SK-MEL-5 (cell line): ENCODE measurements at places on chromosomes 11 and 22. TPM values are rescaled to one million over a fixed set of nuclear protein-coding genes. Genes with fewer than 3 reads are reported as not detected.

GRCh38 chr11:60995798-60996197 is 24.3 kb downstream of the CD6 start:
- no peak for DNase-seq

GRCh38 chr11:125224391-125225021 is 60.0 kb downstream of the PKNOX2 start:
- peak; percentile 57 for DNase-seq

- peak; percentile 37 for DNase-seq
Observed at GRCh38 chr11:115132436-115133228, 371.6 kb downstream of the CADM1 start.

DNA sequence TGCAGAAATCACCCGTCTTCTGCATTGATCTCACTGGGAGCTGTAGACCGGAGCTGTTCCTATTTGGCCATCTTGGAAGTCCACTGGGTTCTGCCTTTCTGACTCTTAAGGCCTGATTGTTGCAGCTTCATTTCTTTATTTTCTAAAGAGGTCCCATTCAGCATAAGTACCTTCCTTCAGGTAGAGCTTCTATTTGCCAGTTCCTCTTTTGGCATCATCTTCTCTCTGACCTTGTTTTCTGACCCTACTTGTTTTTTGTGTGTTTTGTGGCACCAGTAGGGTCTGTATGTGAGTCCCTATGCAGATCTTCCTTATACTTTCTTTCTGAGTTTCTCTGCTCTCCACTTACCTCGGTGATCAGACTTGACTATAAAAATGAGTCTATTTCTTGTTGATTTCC is 77.5 kb upstream of the RRM1 start:
- DNase-seq, result no peak

- DNase-seq, result no peak
Observed at GRCh38 chr11:47333886-47334443, 18.5 kb downstream of the MYBPC3 start.

GRCh38 chr22:38731703-38732161 is 24.1 kb downstream of the SUN2 start:
- DNase-seq, result no peak

- DNase-seq, result no peak
Observed at GRCh38 chr22:25143156-25144076, 56.2 kb upstream of the CRYBB3 start.

DNA sequence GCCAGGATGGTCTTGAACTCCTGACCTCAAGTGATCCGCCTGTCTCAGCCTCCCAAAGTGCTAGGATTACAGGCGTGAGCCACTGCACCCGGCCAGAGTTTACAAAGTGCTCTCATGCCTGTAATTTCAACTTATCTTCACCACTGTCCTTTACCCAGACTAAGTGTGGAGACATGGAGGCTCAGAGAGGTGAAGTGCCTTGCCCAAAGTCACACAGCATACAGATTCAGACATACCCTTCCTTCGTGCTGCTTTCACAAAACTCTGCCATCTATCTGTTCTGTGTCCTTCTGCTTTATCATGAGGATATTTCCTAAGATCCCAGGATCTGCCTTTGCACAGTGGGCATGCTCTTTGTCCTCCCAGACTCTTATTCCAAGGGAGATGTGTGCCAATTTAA is 143.6 kb upstream of the SYT13 start:
- DNase-seq, result no peak

DNA sequence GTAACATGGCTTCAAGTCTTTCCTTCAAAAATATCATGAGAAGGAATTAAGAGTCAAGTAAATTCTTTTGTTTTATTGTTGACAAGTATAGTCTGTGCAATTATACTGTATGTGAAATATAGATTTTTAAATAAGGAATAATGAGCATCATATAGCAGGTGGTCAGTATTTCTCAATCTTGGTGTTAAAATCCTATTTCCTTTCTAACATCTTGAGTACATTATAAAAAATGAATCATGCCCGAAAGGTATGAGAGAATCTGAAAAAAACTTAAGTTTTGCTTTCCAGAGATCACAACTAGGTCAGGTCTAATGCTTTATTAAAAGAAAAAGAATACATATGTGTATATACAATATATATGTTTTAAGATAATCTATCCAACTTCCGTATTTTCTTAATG is 53.1 kb downstream of the KIF18A start:
- no peak for DNase-seq

- DNase-seq, result no peak
Observed at GRCh38 chr11:60513496-60514460, 1.4 kb upstream of the MS4A13 start.

CRYBB3 gene
- 0.24 TPM in 1 of 2 replicates, not detected in the other for total RNA-seq

EMID1 gene
- 3.4 and 3.7 TPM in 2 replicates for total RNA-seq

RCOR2 gene
- 0.63 and 0.80 TPM in 2 replicates for total RNA-seq

SMTNL1 gene
- not detected in 2 replicates for total RNA-seq

TBX10 gene
- not detected in 2 replicates for total RNA-seq

SCGB1C1 gene
- total RNA-seq, result not detected in 2 replicates
